CD4-positive, alpha-beta T cell treated with Interleukin-17A for 4 hours (primary cell): ENCODE measurements at places on chromosomes 6 and 20.

- no peak for DNase-seq
These were observed 18.4 kb downstream of the TTK start for GRCh38 chr6:80022803-80023202.

- DNase-seq, result no peak
These were observed 26.2 kb downstream of the GTSF1L start for GRCh38 chr20:43700627-43701026.

GRCh38 chr20:45410887-45411286 is 2.8 kb downstream of the DBNDD2 start:
- no peak for DNase-seq

DNA sequence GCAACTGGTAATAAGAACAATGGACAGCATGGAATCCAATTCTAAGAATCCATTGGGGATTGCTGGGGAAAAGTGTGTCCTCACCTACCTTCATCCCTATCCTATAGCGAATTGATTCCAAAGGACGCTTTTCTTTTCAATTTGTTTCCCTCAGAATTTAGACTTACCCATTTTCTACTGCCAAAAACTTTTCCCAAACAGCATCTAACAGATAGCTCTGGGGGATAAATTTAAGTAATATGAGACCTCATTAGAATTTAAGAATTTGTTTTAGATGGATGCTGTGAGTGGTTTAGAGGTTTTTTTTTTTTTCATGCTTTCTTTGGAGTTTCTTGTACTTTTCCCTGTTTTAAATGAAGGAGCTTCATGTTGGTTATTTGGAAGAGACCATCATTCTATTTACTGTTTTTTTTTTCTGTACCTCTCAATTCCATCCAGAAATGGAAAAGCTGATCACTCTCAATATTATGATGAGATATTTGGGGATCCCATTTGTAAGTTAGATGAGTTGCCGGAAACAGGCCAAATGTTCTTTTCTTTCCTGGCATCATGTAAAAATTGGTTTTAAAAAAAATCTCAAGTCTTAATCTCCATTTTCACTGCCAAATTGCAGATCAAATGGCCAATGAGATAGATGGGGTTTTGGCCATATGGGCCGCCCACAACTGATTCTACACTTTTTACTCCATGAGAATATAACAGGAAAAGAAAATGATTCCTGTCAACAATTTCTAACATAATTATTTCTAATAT is 105.7 kb downstream of the BCAS1 start:
- no peak for DNase-seq

DNA sequence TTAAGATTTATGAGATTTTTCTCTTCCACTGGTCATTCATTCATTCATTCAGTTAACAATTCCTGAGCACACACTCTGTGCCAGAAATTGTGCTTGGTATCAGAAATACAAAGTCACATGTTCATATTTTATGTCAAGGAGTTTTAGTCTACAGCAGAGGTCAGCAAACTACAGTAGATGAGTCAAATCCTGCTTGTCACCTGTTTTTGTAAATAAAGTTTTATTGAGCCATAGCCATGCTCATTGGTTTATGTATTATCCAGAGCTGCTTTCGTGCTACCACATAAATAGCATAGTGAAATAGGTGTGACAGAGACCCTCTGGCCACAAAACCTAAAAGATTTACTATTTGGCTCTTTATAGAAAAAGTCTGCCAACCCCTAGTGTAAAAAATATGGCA is 46.8 kb downstream of the THEMIS start:
- DNase-seq, result no peak

DNA sequence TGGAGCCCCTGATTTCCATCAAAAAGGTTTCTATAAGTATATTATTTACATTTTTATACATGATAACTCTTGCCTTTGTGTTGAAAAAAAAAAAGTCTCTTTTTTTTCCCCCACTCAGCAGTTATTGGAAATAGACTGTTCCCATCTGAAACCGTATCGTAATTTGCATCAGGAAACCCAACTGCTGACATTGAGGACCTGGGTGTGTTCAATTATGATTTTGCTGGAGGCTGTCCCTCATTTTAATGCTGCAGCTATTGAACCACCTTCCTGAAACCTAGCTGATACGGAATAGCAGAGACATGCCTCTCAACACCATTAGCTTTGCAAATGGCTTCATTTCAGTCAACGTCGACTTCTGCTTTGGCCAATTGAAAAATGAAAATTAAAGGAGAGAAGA is 98.9 kb downstream of the ZNF217 start:
- DNase-seq, result no peak

DNA sequence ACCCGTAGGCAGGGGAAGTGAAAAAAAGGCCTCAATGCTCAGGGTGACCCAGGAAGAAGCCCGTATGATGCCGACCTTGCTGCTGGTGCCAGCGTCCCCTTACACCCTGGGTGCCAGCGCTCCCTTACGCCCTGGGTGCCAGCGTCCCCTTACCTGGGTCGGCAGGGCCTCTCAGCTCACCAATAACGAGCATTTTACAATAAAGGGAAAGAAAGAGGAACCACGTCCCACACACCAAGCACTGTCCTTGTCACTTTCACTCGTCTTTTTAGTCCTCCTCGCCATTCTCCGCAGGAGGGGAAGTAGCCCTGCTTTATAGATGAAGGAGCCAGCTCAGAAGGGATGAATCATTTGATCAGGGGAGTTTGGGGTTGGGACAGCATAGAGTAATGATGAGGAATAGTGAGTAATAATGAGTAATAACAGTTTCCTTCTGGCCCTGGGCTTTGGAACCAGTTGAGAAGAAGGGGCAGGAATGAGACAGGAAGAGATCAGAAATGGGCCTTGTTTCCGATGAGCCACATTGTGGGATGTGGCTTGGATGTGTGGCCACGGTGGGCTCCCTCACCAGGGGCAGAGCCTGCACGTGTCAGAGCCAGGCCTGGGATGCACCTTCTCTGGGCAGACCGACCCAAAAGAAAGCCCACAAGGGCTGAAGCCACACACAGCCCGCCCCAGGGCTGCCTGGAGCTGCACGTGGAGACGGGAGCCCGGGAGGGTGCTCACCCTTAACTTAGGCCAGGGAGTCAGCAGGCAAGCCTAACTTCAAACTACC is 75.7 kb downstream of the SYNJ2 start:
- no peak for DNase-seq

DNA sequence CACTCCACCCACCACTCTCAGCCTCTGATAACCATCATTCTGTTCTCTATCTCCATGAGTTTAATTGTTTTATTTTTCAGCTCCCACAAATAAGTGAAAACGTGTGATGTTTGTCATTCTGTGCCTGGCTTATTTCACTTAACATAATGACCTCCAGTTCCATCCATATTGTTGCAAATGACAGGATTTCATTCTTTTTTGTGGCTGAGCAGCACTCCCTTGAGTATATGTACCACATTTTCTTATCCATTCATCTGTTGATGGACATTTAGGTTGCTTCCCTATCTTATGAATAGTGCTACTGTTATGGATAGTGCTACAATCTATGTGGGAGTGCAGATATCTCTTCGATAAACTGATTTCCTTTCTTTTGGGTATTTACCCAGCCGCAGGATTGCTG is 103.3 kb upstream of the PDE7B start:
- DNase-seq, result no peak

DNA sequence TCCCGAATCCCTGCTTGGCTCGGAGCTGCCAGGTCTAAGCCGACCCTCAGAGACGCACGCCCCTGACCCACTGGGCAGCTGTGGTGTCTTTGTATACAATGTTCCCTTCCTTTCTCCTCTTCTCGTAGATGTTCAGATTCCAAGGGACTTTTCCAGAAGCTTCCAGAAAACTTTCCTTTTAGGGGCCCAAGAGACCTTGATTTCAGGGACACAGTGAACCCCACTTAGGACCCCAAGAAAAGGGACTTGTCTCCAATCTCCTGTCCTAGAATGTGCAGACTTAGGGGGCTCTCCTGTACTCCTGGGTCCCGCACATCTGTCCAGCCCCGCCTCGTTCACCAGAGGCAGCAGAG is 103.5 kb downstream of the EDN3 start:
- DNase-seq, result no peak

- DNase-seq, result no peak
These were observed 603.5 kb upstream of the CITED2 start for GRCh38 chr6:139977887-139978332.

- no peak for DNase-seq
These were observed 50.3 kb downstream of the MYH7B start for GRCh38 chr20:35006009-35006408.

- peak; percentile 19 for DNase-seq
These were observed 263.4 kb downstream of the ARHGAP18 start for GRCh38 chr6:129446272-129447197.

DNA sequence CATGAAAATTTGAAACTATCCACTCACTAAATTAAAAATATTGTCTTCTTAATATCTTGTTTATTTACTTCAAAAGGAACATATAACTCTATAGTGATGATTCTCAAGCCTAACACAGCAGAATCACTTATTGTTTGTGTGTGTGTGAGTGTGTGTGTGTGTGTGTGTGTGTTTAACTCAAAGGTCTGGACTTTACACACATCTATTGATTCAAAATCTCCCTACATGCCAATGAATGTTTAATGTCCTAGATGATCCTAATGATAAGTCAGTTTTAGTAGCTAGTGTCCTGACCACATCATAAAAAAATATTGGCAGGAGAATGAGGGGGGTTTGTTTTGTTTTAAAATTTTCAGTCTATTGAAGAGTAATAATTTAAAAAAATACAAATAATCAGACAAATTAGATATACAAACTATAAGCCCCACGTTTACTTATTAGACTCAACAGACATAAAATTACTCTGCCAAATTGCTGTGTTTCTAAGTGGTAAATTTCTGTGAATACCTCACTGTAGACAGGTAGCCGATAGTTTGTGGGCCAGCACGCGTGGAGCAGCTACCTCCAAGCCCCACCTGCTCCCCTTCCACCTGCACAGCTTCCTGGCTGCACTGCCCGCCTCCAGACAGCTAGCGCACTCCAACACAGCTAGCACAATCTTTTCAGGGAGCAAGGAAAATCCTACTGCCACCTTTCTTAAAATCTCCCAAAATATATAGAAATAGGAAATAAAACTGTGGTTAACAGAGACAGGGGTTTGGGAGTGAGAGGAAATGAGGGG is 349.6 kb downstream of the PKHD1 start:
- DNase-seq, result no peak

- no peak for DNase-seq
These were observed 92.2 kb downstream of the MCHR2 start for GRCh38 chr6:99901596-99902384.

DNA sequence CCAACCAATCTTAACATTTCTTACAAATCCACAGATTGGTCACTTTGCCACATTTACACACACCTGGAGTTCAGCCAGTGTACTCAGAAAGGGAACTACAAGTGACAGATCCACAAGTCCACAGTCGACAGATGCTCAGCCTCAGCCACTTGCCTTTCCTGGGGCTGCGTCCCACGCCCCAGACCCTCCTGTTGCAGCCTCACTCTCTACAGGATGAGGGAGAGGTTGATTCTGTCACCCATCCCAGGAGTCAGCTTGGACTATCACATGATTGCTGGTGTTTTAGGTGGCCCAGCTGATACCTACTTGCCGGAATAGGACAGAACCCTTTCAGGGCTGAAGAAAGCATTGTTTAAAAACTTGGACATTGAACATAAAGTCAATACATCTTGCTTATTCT is 108.8 kb downstream of the FAM120B start:
- no peak for DNase-seq

DNA sequence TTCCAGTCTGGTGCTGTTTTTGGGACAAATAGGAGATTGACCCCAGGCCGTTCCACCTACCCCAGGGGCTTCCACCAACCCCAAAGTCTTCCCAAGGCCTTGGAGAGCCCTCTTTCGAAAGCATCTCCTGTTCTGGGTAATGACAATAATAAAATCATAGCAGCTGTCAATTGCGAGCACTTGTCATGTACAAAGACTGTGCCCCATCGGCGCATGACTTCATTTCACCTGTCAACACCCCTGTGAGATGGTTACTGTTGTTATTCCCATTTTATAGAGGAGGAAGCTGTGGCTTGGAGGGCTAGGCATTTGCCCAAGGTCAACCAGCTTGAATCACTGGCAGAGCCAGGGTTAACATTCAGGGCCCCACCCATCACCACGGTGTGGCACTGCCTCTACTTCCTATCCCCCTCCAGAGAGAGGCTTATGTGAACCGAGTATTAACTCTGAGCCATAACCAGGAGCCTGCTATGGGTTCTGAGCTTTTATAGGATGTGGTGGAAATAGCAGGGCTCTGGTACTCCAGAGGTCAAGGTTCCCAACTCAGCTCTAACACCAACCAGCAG is 51.2 kb downstream of the HNF4A start:
- no peak for DNase-seq

- DNase-seq, result no peak
These were observed 9.0 kb upstream of the CCN6 start for GRCh38 chr6:112044856-112045255.

DNA sequence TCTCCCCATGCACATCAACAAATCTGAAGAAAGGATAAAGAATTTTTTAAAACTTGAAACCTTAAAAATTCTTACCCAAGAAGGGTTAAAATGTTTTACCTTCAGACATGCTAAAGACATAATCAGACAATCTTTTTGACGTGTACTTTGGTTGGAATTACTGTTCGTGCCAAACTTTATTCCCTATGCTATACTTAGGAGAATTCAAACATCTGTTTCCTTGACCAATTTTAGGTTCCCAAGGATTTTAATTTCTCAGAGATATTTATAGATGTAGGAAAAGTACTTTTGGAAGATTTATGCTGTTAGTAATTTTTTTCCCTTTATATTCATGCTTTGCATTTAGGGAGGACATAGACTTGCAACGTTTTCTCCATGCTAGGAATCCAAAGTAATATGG is 108.4 kb downstream of the AFG1L start:
- DNase-seq, result no peak

DNA sequence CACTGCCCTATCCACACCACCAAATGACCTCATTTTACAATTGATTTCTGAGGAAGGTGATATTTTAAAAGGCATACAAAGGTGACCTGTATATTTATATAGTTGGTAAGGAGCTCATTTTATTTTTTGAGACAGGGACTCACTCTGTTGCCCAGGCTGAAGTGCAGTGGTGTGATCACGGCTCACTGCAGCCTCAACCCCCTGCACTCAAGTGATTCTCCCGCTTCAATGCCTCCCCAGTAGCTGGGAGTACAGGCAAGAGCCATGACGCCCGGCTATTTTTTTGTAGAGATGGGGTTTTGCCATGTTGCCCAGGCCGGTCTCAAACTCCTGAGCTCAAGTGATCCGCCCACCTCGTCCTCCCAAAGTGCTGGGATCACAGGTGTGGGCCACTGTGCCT is 13.0 kb downstream of the NCOA5 start:
- DNase-seq, result no peak

DNA sequence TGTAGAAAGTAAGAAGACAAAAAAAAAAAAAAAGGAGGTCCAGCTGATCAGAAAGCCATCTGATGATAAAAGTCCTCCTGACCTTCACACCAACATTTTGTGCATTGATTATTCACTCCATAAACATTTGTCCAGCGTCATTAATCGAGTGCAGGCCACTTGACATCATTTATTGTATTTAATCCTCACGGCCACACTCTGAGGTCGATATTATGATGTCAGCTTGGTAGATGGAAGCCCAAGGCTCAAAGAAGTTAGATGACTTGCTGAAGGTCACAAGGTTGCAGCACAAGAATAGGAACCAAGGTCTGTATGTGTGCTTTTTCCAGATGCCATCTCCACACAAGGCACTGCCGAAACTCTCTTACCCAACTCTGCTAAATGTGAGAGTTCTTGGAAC is 328.4 kb downstream of the KIF16B start:
- DNase-seq, result no peak
